ENCODE measurements at places on chromosomes 11 and 22.

GRCh38 chr11:102448869-102449224, 3.7 kb downstream of the TMEM123 start:
- no peak for DNase-seq

GRCh38 chr11:111310088-111310487, 11.7 kb downstream of the POU2AF3 start:
- DNase-seq, result peak; percentile 52

DNA sequence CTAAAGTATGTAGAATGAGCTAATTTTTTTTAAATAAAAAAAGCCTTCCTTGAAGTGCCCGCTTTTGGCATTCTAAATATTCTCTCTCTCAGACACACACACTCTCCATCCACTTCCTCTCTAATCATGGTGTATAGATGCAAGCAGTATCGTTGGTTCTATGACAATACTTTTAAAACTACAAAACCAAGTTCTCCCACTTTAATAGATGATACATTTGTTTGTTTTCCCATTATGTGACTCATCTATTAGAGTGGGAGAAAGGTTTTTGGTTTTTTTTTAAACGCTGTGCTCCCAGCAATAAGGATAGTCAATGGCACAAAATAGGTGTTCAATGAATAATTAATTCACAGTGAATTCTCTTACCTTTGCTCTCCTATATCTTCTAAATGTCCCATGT, 44.6 kb downstream of the FZD4 start:
- no peak for DNase-seq

- no peak for DNase-seq
Observed at GRCh38 chr22:18035751-18036150, 11.4 kb upstream of the MICAL3 start.

DNA sequence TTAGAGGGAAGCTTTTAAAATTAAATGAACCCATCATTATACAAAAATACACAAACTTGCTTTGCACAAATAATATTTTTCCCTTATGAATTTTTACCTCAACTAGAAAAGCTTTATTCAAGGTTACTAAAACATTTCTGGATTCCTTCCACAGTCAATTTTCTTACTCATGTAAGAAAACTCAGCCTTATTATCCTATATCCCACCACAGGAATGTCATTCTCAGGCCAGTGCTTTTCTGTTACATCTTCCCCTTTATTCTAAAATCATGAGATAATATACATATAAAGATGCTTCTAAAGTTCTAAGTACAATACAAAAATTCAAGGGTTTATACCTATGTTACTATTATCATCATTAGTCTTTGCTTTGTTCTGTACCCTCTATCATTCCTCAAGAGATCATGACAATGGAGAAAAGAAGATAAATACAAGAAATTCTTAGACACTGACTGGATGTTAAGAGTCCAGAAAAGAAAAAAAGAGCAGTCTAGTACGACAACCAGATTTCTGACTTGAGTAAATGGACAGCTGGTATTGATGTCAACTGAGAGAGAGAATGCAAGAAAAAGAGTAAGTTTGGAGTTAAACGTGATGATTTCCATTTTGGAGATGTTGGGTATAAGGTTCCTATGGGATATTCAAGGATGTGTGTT, 60.3 kb downstream of the MTMR2 start:
- DNase-seq, result no peak

DNA sequence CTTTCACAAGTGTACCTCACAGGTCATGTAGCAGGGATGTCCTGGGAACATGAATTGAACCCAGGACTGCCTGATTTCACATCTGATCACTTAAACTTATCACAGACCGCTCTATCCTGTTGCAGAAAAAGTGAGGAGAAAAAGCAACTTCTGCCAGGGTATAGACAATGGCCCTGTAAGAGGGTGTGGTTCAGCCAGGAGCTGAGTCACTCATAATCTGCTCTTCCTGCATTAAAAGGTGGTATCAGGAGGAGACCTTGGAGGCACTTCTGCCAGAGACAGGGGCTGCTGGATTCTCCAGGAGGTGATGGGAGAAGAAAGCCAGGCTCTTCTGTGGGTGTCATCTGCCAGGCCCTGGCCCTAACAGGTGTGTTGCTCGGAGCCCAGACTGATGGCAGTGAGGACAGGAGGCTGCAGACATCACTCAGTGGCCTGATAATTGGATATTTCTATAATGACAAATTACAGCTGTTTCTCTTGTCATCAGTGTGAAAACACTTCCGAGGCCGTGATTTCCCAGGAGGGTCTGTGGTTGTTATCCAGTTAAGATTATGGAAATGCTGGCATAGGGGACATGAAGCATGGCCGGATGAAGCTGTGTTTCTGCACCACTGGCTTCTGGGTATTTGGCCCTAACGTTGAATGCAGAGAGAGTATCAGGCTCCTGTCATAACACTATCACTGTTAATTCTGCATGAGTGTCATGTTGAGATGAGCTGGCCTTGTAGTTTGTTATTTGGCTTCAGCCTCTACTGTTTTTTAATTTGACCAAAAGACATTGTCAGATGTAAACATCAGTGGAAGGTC, 125.1 kb upstream of the ZBED5 start:
- no peak for DNase-seq

All from NCI-H748 treated with DMSO at 0.1 percent for 48 hours (cell line).